ENCODE measurements at places on chromosomes 6 and 20.

GRCh38 chr6:72931325-72931887 is 293.9 kb downstream of the KHDC1L start:
- DNase-seq, result no peak

DNA sequence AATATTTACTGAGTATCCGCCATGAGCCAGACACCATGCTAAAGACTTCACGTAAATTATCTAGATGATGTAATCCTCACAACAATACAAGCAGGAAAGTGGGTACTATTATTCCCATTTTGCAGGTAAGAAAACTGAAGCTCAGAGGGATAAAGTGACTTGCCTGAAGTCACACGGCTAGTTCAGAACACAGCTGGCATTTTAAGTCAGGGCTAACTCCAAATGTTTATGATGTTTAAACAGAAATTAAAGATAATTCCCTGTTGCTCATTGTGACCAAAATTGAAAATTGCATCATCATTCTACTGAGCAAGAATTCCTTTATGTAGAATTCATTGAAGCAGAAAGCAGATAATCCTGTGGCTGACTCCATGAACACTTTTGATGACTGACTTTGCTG is 71.3 kb upstream of the STXBP5 start:
- DNase-seq, result no peak

DNA sequence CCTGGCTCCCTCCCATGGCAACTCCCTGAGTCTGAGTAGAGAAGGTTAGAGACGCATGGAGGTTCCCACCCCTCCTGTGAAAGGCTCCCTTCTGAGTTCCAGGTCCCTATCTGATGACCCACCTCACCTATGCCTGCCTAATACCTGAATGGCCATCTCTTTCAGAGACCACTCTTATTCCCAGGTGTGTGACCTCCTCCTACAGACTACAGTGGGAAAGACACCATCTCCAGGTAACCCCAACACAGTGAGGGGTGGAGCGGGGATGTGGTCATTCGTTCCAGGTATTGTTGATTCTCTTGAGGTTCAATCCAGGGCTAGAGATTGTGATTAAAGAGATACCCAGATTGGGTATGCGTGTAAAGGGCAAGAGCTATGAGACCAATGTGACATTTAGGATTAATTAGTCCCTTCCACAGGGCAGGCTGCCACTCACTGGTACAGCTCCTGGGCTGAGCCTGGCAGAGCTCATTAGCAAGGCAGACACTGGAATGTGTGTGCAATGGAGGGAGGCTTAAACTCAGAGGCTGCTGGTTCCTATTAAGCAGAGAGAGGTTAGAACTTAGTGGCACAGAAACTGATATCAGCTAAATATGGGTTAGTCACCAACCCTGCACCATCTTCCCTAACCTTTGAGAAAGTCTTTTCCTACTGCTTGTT is 46.5 kb upstream of the IER3 start:
- DNase-seq, result peak; percentile 77

DNA sequence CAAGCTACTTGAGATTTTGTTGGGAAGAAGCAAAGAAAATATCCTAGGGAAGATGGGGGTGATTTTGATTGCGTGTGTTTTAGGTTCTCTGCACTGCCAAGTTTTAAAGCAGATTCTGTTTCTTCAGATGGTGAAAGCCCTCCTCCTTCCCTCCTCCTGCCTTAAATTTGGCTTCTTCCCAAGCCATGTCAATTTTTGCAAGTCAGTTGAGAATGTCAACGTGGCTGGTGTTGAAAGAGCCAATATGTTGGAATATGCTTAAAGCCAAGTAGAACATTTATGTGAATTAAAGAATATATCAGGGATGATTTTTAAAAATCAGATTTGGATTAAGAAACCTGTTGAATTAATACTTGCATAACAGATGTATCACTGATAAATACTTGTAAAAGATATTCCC is 270.8 kb downstream of the ARID1B start:
- no peak for DNase-seq

DNA sequence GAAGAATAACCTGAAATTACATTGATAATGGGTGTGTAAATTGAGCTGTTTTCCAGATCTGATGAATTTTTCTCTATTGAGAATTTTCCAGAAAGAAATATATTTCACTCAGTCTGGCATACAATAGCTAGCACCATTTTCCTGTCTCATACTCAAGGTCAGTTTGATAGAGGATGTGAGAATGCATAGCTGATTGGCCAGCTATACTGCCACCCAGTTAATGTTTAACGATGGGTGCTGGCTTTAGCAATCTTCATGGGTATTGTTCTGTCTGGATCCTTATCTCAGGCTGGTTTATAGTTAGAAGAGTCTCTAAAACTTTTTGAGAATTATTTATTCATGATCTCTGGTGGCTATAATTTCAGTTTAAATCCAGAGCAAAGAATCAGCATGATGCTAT is 147.4 kb downstream of the HDGFL1 start:
- no peak for DNase-seq

- DNase-seq, result no peak
Observed at GRCh38 chr6:46175976-46176375, 5.2 kb upstream of the ENPP5 start.

DNA sequence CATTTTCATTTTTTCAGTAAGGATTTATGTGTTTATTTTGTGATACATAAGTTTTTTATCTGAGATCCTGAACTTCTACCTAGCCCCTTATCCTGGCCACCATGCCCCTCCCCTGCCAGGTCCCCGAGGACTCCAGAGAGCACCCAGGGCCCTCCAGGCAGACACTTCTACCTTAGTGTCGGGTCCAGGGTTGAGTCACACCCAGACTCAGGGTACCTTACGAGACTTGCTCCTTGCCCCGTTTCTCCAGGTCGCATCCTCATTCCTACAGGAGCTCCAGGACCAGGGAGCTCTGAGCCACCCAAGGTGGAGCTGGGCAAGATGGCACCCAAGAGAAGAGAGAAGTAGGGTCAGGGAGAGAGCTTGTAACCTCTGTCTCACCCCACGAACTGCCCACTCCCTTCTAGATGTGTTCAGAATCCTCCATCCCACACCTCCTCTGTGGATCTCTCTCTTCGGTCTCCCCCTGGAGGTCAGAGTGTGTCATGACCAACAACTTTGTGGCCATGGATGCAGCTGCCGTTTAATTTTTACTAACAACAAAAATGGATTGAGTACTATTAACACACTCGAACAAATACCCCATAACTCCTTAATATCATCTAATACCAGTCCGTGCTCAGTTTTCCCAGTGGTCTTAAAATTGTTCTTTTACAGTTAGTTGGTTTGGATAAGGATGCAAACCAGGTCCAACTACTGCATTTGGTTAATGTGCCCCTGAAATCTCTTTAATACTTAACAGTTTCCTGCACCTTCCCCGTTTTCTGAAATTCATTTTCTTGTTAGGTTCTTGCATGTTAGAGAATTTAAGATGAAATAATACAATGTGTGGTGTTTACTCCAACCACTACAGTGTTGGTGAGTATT is 130.6 kb upstream of the INSM1 start:
- peak; percentile 82 for DNase-seq

DNA sequence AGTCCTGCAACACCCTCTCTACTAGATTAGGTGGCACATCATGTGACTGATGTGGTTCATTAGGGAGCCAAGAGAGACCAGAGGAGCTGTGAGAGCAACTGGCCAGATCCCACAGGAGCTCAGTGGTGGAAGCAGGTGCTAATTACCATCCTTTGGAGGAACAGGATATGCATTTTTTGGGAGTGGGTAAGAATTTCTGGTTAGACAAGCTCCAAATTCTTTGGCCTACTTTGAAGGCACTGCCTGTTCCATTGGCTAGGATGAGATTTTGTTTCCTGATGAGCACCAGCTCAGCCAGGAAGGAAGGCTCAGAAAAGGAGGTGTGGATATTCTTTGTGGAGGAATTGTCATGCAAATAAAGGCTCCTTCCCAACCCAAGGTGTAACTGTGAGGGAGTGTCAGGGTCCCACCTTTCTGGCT is 130.3 kb upstream of the BMP2 start:
- peak; percentile 80 for DNase-seq

DNA sequence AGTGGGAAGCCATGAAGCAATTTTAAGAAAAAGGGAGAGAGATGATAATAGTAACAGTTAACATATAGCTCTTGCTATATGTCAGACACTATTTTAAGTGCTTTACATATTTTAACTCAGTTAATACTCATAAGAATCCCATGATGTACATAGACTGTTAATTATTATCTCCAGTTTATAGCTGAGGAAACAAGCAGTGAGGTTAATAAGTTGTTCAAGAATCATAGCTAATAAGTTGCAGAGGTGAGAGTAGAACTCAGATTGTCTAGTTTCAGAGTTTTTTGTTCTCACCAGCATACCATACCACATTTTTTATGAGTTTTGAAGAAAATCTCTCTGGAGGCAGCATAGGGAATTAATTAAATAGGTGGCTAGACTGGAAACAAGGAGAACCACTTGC is 144.6 kb upstream of the MMS22L start:
- no peak for DNase-seq

DNA sequence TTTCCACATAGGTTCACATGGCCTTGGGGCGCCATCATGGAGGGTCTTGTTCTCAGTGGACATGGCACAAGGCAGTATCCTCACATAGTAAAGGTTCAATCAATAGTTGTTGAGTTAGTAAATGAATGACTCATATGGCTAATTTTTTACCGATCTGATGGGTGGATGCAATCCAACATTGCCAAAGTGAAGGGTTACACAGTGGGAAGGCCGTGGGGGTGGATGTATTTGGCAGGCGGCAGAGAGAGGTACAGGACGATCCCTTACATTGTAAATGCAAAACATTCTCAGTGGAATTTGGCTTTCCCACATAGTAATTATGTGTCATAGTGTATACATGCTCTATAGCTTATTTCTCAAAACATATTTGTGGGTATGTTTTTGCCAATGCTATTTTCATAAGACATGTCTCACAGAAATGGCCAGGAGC is 21.0 kb upstream of the PDE7B start:
- no peak for DNase-seq

DNA sequence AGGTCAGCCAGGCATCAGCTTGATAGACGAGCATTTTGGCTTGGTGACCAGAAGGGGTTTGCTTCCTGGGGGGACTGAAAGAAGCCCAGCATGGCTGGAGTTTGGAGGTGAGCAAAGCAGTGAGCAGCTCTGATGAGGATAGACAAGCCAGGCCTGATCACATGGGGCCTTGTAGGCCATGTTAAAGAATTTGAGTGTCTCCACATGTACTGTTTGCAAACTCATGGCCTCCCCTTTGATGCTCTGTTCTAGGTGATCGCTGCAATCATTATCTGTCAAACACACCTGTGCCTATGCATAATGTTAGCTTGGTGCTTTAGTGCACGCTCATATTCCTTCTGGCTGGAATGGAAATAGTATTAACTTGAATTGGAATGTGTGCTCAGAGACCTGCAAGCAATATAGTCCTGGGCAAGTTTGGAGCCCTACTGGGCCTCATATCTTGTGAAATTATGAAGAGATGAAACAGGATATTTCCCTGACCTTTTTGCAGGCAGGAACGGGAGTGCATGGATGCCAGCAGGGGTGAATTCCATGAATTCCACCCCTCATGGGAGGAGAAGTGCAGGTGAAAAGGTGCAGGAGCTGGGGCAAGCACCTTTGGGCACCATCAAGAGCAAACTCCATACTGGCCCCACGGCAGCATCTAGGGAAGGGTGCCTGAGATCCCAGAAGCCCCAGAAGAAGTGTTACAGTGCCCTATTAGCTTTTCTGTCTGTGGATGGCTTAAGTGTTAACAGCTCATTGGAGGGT is 480.5 kb downstream of the EPM2A start:
- DNase-seq, result peak; percentile 56

- no peak for DNase-seq
Observed at GRCh38 chr6:168244961-168245551, 74.5 kb downstream of the DACT2 start.

DNA sequence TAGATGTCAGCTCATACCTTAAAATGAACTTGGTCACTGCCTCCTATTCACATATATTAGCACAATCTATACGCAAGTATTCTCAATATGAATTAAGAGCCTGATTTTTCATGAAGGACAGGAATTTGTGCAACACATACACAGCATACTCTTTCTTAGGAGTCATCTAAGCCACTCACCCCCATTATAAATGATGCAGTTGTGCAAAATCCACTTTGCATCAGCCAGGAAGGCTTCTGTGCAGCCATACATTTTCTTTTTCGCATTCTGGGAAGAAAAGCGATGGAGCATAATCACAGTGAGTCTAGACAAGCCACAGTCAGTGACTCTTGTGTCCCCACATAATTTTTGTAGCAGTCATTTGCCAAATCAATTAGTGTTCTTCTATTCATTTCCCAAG is 66.5 kb downstream of the ZMYND8 start:
- DNase-seq, result no peak

DNA sequence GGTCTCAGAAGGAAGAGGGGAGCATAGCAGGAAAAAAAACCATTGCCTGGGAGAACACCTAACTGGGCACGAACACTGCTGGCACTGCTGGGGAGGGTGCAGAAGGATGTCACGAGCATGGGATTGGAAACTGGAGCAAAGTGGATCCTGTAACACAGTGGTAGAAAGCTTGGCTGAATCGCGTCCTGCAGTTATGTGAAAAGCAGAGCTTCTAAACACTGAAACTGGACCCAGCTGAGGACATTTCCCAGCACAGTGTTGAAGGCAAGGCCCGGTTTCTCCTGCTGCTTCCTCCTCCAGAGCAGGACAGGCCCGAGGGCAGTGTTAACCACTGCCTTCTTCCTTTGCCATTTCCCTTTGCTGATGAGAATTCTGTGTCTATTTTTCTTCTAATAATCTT is 6.7 kb downstream of the APMAP start:
- peak; percentile 16 for DNase-seq

DNA sequence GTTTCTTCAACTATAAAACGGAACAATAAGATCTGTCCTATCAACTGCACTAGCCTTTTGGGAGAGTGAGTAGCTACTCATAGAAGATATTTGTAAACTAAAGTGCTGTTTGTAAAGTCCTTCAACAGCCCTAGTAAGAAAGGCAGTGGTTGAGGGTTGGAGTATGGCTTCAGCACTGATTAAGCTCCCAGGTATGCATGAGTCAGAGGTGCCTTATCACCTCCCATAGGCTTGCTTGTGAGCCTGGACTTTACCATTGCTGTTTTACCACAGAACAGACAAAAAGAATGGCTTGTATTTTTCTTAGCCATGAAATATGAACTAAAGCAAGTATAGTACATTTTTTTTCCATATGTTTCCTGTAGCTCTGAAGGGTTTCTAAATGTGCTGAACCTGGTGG is 44.1 kb downstream of the SAMD3 start:
- peak; percentile 52 for DNase-seq

- DNase-seq, result no peak
Observed at GRCh38 chr6:38107073-38107472, 287.5 kb downstream of the ZFAND3 start.

- DNase-seq, result no peak
Observed at GRCh38 chr20:44207126-44207723, 3.3 kb downstream of the OSER1 start.

DNA sequence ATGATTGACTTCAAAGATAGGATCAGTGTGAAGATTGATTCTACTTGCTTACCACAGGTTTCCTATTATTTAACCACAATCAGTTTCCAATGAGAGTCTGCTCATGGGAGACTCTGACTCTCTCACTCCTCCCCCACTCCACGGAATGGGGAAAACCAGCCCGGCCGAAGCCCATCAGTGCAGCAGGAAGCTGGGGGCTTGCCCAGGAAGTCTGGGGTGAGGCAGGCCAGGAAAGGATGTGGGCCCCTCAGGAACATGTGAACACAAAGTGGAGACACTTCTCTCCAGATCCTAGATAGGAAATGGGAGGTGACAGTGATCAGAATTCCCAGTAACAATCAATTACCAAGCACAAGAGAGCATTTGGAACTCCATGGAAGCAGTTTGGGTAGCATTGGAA is 144.2 kb downstream of the TTLL2 start:
- DNase-seq, result peak; percentile 32

GRCh38 chr20:1857466-1857865 is 37.7 kb upstream of the SIRPA start:
- no peak for DNase-seq

GRCh38 chr6:20252311-20252710 is 40.0 kb upstream of the MBOAT1 start:
- DNase-seq, result no peak

All from endodermal cell (in vitro differentiated cells).